Inflammatory macrophage treated with lipopolysaccharide for 4 hours (primary cell): ENCODE measurements at places on chromosomes 13 and 19.

DNA sequence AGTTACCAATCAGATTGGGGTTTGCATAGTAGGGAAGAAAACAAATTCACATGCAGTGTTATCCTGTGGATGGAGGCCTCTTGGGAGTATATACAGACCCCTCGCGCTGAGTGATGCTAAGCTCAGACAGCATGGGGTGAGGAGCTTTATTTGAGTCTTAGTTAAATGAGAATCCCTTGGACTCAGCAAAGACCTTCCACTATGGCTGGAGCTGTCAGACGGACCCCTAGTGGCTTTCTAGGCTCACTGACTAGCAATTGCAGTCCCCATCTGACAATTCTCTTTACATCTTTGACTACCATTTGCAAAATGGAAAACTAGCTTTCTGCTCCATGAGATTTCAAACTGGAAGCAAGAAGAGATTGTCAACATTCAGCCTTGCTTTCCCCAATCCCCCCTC, 90.4 kb downstream of the STOML3 start:
- no peak for DNase-seq

DNA sequence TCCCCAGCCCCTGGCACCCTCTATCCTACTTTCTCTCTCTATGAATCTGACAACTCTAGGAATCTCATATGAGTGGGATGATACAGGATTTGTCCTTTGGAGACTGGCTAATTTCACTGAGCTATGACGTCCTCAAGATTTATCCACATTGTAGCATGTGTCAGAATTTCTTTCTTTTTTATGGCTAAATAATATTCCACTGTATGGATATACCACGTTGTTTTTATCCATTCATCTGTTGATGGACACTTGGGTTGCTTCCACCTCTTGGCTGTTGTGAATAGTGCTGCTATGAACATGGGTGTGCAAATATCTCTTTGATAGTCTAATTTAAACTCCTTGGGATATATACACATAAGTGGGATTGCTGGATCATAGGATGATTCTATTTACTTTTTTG, 24.0 kb upstream of the INSR start:
- DNase-seq, result no peak

GRCh38 chr13:49444524-49445395, 686 bp downstream of the SETDB2 start:
- peak; percentile 95 for DNase-seq

DNA sequence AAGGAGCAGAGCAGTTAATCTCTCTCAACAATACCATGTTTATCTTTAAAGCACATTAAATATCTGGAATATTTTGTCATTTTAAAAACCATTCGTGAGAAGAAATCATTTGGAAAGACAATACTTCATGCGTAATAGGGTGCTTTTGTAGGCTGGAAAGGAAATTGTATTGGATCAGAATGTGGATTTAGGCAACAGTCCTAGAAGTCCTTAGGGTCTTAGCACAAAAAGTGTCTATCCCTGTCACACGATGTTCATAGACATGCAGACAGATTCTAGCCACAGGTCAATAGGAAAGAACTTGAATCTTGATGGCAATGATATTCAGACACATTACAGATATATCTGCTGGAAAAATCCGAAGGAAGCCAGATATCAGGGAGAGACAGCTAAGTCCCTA, 156.0 kb downstream of the KCTD12 start:
- no peak for DNase-seq

DNA sequence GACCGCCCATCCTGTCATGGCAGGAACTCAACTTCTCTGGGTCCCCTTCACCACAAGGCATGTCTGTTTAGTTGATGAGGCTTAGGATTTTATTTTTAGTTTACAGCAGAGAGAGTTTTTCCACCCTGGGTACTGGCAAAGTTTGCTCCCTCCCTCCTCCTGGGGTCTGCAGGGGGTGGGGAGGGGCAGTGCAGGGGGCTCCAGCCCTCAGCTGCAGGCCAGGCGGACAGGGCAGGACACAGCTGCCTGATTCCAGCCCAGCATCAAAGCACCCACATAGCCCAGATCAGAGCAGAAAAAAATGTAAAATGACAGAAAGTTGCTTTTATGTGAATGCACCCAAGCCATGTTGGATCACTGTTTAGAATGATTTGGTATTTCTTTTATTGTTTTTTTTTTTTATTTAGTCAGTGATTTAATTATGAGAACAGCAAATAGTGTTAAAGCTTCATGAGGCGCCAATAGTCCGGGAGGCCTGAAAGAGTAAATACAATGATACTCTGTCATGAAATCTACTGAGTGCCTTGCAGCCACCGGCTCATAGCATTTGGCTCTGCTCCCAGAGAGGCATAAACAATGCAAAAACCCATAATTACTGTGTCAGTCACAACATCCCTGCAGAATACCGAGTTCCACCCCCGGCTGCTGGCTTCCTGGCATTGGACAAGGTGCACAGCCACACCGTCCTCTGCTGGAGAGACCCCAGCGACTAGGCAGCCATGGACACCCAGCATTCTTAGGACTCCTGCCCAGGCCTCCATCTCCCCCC, 923.5 kb downstream of the UQCRFS1 start:
- DNase-seq, result no peak

GRCh38 chr19:35370722-35371121, at the start of gene GPR42:
Gene GPR42 (plus strand): TSS chr19:35371068. CDS start chr19:35371360, 292 bp downstream.
- no peak for DNase-seq

DNA sequence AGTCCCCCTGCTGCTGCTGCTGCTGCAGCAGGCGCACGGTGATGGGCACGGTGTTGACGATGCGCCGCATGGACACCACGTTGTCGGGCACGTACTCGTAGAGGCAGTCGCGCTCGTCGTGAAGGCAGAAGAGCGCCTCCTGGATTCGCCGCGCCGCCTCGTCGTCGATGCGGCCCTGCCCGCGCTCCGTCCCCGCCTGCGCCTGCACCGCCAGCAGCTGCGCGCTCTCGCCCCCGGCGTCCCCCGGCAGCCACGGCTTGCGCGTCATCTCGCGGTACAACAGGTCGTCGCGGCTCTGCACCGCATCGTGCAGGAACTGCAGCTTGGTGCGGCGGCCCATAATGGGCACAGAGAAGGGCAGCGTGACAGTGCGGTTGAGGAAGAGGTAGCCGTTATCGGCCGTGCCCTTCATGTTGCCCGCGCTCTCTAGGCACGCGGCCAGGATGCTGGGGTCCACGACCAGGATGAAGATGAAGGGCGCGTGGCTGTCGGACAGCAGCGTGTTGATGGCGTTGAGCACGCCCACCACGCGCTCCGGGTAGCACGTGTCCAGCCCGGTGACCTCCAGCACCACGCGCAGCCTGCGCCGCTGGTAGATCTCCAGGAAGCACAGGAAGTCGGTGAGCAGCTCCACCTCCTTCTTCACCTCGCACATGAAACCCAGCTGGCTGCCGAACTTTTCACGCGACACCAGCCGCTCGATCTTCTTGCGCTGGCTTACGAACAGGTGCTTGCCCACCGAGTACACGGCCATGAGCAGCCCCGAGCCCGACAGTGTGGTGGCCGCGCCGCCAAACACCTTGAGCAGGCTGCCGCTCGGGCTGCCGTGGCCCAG, 8.1 kb downstream of the NKPD1 start:
- DNase-seq, result peak; percentile 28

- no peak for DNase-seq
Observed at GRCh38 chr19:27972291-27973040, 1240.5 kb downstream of the UQCRFS1 start.

GRCh38 chr13:46004491-46004890, 48.1 kb downstream of the ZC3H13 start:
- DNase-seq, result peak; percentile 83

- no peak for DNase-seq
Observed at GRCh38 chr19:13492128-13492527, 14.2 kb downstream of the CACNA1A start.

DNA sequence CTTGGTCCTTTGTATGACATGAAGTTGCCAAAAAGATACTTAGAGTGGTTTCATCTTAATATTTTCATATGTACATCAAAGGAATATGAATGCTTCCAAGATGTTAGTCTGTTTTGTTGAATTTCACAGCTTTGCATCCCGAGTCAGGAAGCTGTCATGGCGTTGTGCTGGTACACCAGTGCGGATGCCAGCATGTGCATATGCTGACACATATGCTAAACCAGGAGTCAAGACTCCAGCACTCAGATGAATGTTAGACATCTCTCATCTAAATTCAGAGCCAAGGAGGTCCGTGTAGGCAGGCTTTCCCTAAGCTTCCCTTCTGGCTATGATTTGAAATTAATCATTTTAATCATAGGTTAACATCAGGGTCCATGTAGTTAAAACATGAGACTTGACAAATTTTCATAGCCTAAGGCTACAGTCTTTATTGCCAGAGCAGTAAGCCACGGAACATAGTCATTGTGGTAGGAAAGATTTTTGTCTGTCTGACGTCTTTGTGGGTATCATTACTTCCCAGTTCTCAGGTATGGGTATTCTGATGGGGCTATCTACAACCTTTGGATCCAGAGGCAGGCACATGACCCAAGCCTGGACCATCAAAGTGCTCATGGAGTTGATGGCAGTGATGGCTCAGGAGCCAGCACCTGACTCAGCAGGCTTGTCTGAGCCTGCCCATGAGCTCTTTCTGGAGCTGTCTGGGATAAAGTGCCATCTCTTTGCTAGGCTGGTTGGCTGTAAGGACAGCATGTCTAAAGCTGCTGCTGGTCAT, 246.1 kb downstream of the KCNRG start:
- no peak for DNase-seq

DNA sequence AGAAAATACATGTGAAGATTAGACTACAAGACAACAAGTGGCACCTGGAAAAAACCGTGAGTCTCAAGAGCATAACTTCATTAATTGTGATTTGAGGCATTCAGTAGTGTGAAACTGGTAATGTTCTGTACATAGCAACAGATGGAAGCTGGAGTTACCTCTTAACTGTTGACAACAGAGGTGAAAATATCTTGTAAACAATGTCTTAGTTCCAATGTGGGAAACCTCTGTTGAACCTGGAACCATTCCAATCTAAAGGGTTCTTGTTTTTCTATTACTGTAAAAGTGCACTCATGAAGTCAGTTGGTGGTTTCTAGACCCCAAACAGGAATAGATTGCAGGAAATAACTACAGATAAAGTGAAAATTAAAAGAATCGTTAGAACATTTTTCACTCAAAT, 728.4 kb downstream of the SLITRK1 start:
- DNase-seq, result no peak

DNA sequence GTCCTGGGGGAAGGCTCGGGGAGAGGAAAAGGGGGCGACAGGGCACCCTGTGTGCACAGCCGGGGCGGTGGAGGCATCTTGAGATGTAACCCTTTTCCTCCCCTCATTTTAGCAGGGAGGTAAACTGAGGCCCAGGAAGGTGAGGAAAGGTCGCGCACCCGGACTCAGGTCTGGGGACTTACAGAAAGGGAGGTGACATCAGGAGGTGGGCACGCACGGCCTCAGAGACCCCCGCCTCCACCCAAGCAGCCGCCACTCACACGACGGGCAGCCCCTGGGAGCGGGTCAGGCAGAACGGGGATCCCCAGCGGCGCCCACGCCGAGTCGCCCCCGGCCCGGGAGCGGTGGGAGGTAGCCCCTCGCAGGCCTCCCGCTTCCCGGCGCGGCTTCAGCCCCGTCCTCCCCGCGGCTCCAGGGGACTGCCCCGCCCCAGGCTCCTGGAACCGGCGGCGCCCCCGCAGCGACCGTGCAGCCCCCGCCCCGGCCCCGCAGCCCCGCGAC, 477 bp downstream of the PIP5K1C start:
- DNase-seq, result no peak

GRCh38 chr13:111422348-111422747, 101.9 kb downstream of the TEX29 start:
- no peak for DNase-seq

- DNase-seq, result no peak
Observed at GRCh38 chr13:110350049-110350448, 43.0 kb downstream of the COL4A2 start.

DNA sequence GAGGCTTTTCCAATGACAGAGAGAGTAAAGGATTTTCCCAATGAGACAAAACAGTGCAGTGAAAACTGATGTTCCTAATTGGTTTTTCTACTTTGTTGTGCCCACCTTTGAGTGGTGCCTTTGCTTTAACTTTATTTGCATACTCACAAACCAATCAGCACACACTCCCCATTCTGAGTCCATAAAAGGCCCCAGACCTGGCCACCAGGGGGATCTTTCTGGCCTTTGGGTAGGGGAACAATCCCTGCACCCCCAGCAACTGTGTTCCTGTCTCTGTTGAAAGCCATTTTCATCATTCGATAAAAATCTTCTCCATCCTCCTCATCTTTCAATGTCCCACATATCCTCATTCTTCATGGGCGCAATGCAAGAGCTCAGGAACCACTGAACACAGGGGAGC, 252.8 kb downstream of the B3GLCT start:
- no peak for DNase-seq

- DNase-seq, result no peak
Observed at GRCh38 chr19:28283592-28283991, 929.4 kb downstream of the UQCRFS1 start.

DNA sequence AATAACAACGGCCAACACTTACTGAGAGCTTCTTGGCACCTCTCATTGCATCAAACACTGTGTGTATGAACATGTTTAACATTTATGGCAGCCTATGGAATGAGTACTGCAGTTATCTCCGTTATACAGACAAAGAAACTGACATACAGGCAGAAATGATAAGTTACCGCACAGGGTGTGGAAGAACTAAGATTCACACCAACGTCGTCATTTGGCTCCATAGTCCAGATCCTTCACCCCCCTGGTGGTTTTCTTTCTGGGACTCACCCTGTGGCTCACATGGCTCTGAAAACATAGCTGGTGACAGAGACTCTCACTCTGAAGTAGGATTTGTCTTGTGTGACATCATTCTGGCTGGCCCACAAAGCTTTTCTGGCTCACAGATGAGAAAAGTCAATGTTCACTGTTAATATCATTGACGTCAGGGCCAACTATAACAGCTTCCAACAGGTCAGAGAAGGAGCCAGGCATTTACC, 230.1 kb downstream of the DLEU7 start:
- DNase-seq, result no peak

DNA sequence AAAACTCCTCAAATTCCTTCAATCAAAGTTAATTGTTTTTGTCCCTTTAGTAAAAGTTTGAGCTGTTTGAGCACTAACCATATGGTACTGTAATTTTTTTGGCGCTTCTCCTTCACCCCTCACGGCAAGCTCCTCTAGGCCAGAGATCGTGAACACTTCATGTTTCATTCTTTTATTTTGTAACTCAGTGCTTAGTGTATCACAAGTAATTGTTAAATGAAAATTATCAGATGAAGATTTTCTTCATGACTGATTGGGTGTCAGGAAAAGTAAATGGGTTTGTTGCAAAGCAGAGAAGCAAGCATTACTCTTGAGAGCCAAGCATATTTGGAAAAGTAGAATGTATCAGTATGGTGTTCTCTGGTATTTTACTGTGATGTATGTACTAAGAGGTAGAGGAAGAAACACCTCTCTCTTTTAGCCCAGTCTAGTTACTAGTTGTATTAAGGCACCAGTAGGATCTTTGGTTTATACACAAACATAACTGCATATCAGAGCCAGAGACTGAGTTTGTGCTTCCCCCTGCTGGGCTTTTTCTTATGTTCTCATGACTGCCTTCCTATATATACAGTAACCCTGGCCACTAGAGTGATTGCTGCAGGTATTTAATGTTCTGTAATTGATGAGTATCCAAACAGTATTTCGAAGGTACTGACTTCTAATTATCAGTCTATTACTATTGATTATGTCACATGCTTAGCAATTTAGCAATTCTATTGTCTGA, 202.3 kb upstream of the KLHL1 start:
- no peak for DNase-seq

- no peak for DNase-seq
Observed at GRCh38 chr19:56538761-56539263, at the start of gene ZFP28. Gene ZFP28 (plus strand): TSS chr19:56538948. CDS start chr19:56539019, 71 bp downstream.
